ENCODE measurements at places on chromosomes 1 and 21. TPM values are rescaled to one million over a fixed set of nuclear protein-coding genes. Genes with fewer than 3 reads are reported as not detected.

Gene PLA2G2C
- not detected for total RNA-seq

DNA sequence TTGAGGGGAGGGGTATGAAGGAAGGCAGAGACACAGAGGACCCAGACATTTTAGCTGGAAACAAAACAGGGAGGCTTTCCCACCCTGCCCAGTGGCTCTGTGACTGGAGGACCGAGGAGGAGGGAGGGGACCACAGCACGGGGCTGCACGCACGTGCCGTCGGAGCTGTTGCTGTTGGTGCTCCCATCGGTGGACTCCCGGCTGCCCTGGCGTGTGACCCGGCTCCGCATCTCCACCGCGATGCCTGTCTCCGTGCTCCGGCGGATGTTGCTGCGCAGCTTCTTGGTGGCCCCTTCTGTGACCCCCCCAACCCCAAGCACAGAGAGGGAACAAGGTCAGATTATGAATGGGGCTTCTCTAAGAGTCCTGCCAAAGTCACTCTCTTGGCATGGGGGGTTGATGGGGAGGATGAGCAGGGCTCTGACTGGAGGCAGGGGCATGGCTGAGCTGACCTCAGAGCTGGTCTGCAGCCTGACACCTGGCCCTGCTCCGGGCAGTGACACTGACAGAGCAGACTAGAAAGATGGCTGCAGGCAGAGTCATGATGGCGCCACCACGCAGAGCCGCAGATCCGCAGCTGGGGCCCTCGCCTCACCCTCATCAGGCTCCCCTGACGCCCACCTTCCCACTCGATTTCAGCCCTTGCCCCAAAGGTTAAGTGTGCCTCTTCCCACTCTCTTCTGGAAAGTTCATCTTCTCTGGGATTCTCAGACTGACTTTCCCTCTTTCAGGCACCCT is 29.6 kb downstream of the RIMS3 start:
- no peaks in the 10 kb centered on the region for H3K27me3 ChIP-seq
- DNase-seq, result no peak
- H3K4me3 ChIP-seq, result no peak overlapping the region
- no peak overlapping the region for H3K27ac ChIP-seq
- H3K36me3 ChIP-seq, result no peaks in the 10 kb centered on the region

DNA sequence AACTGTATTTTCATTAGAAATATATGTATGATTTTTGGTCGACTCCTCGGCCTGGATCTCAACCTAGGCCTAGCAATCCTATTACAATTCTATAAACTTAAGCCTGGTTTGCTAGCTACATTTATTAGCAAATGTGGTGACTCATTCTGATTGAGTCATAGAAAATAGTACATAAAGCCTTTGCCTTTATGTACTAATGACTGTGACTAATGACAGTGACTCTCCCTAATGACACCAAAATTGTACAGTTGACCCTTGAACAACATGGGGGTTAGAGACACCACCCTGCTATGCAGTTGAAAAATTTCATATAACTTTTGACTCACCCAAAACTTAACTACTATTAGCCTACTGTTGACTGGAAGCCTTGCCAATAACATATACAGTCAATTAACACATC is 78.9 kb downstream of the CLEC20A start:
- no peak overlapping the region for H3K27ac ChIP-seq
- peaks cover 5% of the 10 kb centered on the region for H3K4me1 ChIP-seq

DNA sequence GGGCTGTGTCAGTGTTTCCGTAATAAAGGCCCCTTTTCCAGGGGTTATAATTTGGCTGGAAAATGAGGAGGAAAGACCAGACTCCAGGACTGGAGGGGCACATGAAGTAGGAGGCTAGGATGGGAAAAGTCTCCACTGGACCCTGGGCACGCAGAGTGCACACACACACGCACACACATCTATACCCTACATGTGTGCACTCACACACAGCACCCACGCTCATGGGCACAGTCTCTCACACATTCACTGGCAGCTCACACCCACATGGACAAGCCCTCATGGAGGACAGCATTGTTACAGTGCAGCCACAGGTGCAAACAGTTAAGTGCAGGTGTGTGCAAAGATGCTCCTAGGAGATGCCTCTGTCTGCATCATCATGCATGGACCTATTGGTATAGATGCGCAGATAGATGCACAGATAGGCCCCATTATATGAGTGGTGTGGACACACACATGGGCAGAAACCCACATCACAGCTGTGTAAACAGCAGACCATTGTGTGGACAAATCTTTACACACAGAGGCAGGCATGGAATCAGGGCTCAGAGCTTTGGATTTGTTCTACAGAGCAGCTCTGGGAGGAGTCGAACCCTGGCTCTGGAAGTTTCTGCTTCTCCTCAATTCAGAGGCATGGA is 9.1 kb upstream of the RUNX3 start:
- no peak overlapping the region for H3K27ac ChIP-seq
- no peaks in the 10 kb centered on the region for H3K36me3 ChIP-seq
- no peak overlapping the region for H3K4me3 ChIP-seq
- peaks cover 25% of the 10 kb centered on the region for H3K27me3 ChIP-seq
- peaks cover 26% of the 10 kb centered on the region for H3K4me1 ChIP-seq

GRCh38 chr1:159993911-159994310 is 37.9 kb downstream of the PIGM start:
- no peaks in the 10 kb centered on the region for H3K27me3 ChIP-seq
- no peaks in the 10 kb centered on the region for H3K36me3 ChIP-seq
- no peak overlapping the region for H3K4me3 ChIP-seq
- H3K4me1 ChIP-seq, result peaks cover 13% of the 10 kb centered on the region
- H3K27ac ChIP-seq, result no peak overlapping the region

Measured in GM23338 (cell line).